ENCODE measurements at places on chromosomes 12 and 14.

DNA sequence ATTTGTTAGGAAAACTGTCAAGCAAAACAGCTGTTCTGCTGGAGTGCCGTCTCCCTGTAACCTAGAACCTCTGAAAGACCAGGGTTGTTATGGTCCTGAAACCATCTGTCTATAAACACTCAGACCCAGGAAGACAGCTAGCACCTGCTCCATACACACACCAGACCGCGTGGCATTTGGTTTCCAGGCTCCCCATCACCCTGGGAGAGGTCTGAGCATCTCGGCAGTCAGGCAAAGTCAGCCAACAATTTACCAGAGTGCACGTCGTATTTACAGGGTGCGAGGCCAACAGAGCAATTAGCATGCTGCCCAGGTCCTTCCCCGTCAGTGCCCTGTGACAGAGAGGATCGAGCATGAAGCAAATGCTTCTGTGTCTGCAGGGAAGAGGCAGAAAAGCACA is 272.5 kb downstream of the SLC15A4 start:
- DNase-seq: no peak

GRCh38 chr14:102872020-102872419 is 50.4 kb upstream of the AMN start:
- DNase-seq: no peak

- peak; percentile 47 for DNase-seq
Observed at GRCh38 chr14:58426670-58427280, 556 bp downstream of the TIMM9 start.

GRCh38 chr12:77645966-77646598 is 184.6 kb upstream of the NAV3 start:
- peak; percentile 4 for DNase-seq

DNA sequence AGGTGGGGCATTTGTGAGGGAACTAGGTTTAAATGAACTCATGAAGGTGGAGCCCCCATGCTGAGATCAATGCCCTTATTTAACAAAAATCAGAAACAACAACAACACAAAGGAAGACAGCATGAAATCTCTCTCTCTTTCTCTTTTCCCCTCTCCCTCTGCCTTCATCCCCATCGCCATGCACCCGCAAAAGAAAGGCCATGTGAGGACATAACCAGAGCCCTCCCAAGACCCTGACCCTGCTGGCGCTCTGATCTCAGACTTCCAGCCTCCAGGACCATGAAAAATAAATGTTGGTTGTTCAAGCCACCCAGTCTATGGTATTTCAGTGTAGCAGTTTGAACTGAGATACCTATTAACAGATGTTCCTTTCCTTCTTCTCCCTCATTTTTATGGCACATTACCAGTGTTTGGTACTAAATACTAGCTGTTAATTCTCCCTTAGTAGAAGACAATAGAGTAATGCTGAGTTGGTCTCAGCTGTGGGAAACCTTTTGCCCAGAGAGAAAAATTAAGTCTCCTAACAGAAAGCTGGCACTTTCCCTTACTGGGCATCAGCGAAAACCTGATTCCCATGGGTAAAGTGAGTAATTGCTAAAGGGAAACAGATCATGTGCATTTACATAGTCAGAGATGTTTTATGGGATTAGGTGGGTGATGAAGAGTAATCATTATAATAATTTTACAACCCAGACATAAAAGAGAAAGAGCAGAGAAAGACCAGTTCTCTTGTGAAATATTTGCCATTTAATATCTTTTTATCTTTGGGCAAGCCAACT is 264.0 kb upstream of the PLEKHG7 start:
- no peak for DNase-seq

- no peak for DNase-seq
Observed at GRCh38 chr12:97854477-97854876, 391.9 kb downstream of the RMST start.

Measured in GM20000 (cell line).